ENCODE measurements at places on chromosomes 5 and 9. TPM values are rescaled to one million over a fixed set of nuclear protein-coding genes. Genes with fewer than 3 reads are reported as not detected.

DNA sequence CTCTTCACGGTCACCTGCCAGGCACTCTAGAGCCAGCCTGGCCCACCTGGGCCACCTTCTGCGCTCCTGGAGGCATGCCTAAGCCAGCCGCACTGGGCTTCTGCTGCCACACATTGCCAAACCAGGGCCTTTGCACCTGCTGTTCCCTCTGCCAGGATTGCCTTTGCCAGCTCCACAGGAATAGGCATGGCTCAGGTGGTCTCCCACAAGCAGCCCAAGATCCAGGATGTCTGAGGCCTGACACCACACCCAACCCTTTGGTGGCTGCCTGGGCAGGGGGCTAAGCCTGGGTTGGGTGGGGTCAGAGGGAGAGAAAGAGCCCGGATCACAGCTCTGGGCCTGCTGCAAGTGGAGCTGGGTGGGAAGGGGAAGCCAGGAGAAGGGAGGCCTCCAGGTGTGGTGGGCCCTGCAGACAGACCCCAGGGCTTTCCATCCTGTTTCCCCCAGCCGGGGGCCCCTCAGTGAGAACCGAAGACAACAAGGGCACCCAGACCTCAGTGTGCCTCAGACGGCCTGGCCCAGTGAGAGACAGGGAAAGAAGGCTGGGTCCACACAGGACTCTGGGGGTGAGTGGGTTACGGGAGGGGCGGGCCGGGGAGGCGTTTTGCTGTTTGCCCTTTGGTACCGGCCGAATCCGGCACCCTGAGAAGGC, 672 bp upstream of the SUSD3 start:
- no peak for DNase-seq

GRCh38 chr5:146726020-146726419, 152.5 kb downstream of the PPP2R2B start:
- no peak for DNase-seq

DNA sequence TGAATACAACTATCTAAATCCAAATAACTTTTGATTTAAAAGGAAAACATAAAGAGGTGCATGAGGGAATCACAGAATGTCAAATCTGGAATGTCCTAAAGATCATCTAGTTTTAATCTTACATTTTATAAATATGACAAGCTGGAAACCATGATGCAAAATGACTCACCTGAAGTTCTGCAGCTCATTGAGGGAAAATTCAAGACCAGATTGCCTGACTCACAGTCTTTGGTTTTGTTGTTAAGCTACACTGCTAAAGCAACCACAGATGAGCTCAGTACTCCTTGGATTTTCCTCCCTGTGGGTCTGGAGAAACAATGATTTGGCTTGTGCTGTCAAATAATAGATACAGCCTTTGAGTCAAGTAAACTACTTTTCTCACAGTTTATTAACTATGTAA, 19.1 kb upstream of the EDIL3 start:
- no peak for DNase-seq

The LRRC19 gene
- not detected for total RNA-seq

DNA sequence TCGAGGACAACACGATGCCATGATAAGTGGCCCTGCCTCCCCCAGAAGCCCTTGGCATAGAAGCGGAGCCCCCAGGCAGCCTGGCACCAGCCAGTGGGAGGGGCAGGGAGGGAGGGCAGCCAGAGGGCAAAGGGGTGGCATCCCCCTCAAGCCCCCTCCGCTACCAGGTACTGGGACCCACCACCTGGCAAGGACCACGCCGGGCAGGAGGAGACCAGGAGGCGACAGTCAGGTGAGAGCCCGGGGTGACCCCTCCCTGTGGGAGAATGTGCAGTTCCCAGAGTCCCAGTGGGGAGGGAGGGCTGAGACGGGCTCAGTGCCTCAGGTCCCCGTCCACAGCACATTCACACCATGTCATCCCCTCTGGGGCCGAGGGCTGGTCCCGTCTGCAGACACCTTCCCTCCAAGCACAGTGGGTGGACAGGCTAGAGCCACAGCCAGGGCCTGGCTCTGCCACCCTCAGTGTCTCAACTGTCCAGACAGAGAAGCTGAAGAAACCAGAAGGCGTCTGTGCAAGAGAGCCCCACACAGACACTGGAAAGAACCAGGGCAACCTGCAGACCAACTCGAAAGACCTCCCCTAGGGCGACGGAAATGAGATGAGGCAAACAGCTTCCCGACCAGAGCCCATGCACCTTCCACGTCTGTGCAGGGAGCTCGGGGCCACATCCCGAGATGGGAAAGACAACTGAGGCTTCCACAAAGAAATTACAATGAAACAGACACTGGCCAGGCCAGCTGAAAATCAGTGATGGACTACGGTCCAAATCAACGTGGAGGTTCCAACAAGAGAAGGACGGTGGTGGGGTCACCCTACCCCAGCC, 11.1 kb downstream of the BRD3 start:
- DNase-seq: no peak

DNA sequence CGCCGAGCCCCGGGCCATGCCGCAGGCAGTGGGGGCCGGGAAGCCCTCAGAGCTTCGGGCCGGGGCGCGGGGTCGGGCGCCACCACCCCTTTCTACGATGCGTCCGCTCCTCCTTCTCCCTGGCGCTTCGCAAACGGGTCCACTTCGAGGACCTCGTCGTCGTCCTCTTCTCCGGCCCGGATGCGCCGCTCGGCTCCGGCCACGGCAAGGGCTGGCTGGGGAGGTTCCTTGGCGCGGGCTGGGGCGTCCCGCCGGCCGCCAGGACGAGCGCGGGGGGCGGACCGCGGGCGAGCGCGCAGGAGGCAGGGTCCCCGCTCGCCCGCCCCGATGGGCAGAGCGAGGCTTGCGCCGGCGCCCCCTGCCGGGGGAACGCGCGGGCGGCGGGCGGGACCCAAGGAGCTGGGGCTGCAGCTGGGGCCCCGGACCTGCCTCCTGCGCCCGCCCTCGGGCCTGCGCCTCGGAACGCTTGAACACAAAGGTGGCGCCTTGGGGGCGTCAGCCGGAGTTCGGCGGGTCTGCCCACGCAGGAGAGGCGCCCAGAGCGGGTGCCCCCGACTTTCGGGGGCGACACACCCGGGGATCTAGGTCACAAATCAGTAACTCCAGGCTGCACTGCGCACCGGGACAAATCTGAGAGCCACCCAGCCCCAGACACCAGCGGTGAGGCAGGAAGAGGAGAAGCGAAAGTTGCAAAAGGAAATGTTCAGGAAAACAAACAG, at the start of gene ROR2:
ROR2 (minus strand) TSS at position 283 of the 719 bp plus-strand sequence.
- peak; percentile 65 for DNase-seq

- DNase-seq: no peak
Measured at GRCh38 chr9:98520221-98520960, 188.3 kb downstream of the GABBR2 start.

The MLANA gene
- not detected for total RNA-seq

GRCh38 chr5:9202636-9203035, 343.2 kb downstream of the SEMA5A start:
- no peak for DNase-seq

DNA sequence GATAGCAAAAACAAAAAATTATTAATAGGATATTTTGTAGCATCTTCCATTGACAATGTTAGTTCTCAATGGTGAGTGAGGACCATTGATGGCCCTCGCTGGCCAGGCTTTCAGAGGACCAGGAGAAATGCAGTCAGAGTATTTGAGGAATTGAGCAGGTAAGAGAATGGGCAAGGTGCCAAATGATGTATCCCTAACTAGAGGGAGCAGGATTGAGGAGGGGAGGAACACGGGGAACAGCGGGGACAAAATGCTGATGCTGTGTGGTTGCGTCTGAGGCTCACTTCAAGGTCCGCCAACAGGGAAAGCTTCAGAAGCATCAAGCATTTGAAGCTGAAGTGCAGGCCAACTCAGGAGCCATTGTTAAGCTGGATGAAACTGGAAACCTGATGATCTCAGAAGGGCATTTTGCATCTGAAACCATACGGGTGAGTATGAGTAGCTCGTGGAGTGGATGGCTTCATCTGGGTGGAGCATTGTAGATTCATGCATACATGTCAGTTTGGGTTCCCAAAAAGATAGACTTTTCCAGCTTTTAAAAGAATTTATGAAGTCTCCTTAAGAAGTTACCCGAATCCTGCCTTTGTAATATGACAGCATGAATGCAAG, 16.2 kb downstream of the SPTAN1 start:
- DNase-seq: no peak

DNA sequence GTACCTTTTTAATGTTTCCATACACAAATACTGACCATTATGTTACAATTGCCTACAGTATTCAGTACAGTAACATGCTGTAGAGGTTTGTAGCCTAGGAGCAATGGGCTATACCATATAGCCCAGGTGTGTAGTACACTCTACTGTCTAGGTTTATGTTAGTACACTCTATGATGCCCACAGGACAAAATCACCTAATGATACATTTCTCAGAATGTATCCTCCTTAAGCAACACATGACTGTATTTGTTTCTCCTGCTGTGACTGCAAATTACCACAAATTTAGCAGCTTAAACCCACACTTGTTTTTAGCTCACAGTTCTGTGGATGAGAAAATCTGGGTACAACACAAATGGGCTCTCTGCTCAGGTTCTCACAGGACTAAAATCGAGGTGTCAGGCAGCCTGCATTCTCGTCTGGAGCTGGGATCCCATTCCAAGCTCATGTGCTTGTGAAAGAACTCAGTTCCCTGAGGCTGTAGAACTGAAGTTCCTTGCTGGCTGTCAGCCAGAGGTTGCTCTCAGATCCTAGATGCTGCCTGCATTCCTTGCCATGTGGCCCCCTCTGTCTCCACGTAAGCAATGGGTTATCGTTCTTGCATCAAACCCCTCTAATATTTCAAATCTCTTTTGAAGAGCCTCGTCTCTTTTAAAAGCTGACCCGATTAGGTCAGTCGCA, 38.6 kb upstream of the PIK3R1 start:
- no peak for DNase-seq

GRCh38 chr5:68225188-68225910, 9.8 kb downstream of the PIK3R1 start:
- DNase-seq: no peak

DNA sequence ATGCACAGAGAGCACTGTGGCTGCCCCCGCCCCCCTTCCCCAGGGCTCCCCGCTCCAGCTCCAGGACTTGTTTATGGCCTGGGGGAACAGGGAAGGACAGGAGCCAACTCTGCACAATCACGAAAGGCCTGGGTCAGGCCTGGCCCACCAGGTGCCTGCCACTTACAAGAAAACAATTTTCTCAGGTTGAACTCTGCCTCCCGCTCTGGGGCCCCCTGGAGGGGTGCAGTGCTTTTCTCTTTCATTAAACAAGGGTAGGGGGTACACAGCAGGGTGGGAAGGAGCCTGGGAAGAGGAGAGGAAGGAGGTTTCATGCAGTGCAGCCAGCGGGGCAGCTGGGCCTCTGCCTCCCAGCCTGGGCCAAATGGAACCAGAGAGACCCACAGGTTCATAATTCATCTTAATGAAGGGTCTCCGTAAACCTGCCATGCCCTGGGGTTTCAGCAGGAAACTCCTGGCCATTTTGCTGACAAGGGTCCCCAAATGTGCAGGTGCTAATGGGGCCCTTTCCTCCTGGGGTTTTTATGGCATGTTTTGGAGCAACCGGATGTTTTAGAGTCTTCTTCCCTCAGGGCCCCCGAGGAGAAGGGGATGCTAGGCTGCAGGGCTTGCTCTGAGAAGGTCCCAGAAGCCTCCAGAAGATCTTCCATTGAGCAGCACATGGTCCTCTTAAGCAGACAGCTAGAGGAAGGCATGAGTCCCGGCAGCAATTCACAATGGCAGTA, 219.8 kb downstream of the SLIT3 start:
- no peak for DNase-seq

- DNase-seq: no peak
Measured at GRCh38 chr9:80359941-80360881, 788.4 kb downstream of the TLE4 start.

GRCh38 chr9:72022841-72023240, 37.6 kb downstream of the C9orf57 start:
- peak; percentile 41 for DNase-seq

- no peak for DNase-seq
Measured at GRCh38 chr5:163276466-163276865, 160.9 kb upstream of the CCNG1 start.

The PMPCA gene
- 50.4 TPM for total RNA-seq

GRCh38 chr5:179819296-179820126, 1.2 kb upstream of the SQSTM1 start:
- peak; percentile 64 for DNase-seq

The PCDHGA2 gene
- 0.27 TPM for total RNA-seq

The SLC34A3 gene
- total RNA-seq: not detected

GRCh38 chr5:141515946-141516671, 27.2 kb downstream of the PCDHGC5 start:
- no peak for DNase-seq

The RASEF gene
- total RNA-seq: under 0.01 TPM

- peak; percentile 58 for DNase-seq
Measured at GRCh38 chr5:146399481-146399880, 47.7 kb upstream of the TCERG1 start.

The ZNF879 gene
- 5.4 TPM for total RNA-seq

The INSYN2B gene
- not detected for total RNA-seq

DNA sequence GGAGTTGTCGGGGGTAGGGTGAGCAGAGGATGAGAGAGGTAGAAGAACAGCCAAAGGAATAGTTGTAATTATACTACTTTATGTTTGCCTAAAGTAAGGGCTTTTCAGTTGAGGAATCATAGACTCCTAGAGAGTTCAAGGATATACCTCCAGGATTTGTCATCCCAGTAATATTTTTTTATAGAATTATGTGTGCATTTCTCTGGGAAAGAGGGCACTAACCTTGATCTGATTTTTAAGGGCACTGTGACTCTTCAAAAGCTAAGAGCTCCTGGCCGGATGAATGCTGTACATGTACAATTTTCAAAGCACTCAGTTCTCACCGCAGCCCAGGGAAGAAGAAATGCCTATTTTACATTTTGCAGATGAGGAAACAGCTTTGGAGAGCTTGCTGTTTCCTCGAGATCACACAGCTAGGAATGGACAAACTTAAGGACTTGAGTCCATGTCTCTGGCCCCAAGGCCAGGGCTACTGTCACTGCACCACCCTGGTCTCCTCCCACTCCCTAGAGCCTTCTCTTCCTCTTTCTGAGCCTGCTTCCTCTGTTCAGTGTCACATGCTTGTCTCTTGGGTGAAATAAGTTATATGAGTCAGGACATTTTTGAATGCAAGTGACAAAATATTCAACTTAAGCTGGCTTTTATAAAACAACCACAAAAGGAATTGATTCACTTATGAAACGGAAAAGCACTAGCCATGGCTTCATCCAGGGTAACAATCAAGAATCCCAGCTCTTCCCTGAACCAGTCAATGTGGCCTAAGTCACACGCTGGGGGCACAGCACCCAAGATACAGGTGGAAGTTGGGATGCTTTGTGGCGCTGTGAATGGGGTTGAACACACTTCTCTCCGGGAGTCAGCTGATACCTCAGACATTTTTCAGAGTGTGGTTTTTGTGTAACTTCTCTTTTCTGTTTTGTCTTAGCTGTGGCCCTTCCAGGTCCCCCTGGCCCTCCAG, 45.7 kb upstream of the TGFBR1 start:
- DNase-seq: no peak

GRCh38 chr5:23419115-23419514, 88.3 kb upstream of the PRDM9 start:
- DNase-seq: no peak

DNA sequence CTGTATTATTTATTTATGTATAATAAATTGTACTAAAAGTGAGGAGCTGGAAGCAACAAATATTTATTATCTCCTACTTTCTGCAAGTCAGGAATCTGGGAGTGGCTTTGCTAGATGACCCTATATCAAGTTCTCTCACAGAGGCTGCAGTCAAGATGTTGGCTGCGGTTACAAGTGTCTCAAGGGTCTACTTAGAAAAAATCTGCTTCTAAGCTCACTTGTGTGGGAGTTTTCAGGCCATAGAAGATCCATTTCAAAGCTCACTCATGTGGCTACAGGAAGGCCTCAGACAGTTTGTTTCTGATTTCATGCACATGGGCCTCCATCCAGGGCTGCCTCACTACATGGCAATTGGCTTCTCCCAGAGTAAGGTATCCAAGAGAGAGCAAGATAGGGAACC, 551.1 kb downstream of the CAAP1 start:
- no peak for DNase-seq

- no peak for DNase-seq
Measured at GRCh38 chr9:17614903-17615302, 36.0 kb downstream of the SH3GL2 start.

All from hematopoietic multipotent progenitor cell (in vitro differentiated cells).